IMR-90 (cell line): ENCODE measurements at places on chromosomes 3 and 15.
A peak's percentile ranks its signal among the peaks of the same experiment; 100 is the strongest.

- no peak for DNase-seq
Observed at GRCh38 chr3:196194542-196194915, 16.7 kb downstream of the ZDHHC19 start.

DNA sequence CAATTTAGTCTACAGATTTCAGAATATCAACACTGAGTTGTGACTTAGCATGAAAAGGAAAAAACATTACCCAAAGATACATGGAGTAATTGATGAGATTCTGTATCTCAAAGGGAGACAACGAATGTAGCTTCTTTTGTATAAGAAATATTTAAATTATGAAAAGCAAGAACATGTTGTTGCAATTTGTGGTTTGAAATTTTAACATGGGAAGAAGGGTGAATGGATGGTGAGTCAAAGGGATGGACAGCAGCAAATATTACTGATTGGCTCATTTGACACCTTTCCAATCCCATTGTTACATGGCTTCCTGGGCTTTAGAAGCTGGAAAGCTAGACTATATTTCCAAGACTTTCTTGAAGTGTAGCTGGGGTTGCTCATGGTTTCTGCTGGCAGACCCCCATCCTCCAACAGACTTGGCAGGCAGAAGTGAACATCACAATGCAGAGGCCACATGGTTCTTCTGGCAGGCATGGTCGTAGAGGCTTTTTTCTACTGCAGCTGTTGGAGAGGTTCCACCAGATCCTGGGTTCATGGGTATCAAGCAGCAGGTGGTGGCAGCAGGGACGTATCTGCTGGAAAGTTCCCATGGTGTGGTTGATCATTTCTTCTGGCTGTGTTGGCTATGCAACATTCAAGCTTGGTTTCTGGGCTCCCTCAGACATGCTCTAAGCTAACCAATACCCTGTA lies 47.2 kb upstream of the KPNA4 start:
- DNase-seq, result no peak

DNA sequence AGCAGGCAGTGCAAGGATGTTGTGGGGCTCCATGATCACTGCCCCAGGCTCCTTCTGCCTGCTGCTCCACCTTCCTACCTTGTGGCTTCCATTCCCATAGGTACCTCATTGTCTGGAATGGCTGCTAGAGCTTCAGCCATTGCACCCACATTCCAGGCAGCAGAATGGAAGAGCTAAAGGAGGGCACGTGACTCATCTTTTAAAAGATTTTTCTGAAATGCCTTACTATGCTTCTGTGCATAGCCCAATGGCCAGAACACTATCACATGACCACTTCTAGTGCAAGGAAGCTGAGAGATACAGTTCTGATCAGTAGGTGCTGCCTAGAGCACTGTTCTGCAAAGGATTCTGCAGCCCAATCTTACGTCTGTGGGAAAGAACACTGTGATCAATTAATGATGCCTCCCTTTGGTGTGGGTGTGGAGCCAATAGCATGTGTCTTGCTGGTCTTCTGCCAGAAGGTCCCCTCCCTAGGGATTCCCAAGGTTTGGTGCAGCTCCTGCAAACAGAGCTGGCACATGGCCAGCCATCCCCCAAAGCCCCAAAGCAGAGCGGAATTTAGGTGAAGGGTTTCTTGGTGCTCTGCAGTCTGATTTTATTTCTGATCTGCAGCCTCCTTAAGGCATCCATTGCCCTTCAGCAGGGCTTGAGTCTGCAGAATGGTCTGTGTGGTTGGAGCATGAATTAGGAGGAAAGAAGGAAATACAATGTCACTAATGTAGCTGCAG lies 34.4 kb downstream of the SPSB4 start:
- no peak for DNase-seq

DNA sequence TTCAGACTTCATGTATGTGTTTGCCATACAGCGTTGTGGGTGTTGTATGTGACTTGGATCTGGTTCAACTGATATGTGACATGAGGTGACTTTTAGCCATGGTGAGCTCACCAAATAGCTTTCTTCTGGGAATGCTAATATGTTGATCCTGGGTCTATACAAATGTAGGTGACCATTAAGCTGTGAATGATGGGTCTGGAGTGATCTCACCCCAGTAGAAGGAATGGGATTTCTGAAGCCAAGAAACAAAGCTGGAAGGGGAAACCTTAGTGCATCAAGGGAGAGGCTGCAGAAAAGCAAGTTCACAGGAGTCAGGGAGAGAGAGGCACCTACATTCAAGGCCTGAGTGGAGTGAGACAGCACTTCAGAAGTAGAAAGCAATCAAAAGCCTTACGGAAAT lies 421.0 kb upstream of the THRB start:
- DNase-seq, result no peak

DNA sequence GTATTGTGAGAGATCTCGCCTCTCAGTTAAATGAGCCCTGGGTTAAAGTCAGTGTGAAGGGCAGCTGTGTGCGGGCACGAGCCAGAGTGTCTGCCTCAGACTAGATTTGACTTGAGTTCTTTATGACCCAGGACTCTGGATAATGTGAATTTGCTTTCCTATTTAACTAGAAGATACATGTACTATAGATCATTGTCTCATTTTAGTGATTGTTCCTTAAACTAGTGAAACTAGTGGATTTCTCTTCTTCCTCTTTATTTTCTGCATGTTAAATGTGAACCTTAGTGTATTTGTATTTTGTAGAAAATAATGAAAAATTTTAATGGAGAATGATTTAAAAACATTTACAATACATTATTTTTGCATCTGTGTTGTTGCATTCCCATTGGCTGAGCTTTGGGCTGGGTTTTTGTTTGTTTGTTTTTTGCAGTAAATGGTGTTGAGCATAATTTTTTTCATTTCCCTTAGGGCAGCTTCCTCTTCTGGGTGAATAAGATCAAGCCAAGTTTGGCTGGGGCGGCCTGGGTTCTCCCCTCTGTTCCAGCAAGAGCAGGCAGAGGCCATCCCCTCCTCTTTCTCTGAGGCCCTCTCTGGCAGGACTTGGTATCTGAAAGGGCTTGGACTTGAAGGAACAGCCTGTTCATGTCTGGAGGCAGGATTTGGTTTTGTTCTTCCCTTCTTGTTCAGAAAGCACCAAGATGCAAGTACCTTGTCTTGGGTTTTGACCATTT lies 15.0 kb downstream of the GCSAM start:
- no peak for DNase-seq

DNA sequence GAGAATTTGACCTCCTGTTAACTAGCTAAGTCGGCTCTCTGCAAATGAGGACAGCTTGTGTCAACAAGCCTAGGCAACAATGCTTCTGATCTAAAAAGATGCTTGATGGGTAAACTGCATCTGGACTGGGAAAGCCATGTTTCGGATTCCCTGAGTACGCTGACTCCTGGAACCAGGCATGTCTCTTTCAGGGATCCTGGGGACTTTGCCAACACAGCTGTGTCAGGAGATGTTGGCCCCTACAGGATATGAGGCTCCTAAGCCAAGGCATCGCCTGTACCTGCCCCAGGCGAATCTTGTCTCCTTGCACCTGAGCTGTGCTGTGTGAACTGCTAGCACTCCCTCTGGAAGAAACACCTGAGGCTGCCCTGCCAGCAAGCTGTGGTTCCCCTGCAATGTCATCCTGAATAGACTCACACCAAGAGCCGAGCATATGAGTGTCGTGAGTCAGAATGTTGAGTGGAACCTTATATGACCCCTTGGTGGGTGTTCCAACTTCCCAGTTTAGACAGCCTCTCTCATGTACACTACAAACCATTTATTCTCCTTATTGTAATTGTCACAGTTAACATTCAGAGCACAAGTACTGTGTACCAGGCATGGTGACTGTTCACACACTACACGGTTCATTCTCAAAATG lies 17.0 kb downstream of the EOGT start:
- peak; percentile 84 for DNase-seq

GRCh38 chr3:49053543-49053942 lies 24.3 kb upstream of the IMPDH2 start:
- DNase-seq, result no peak
